ENCODE measurements at places on chromosomes 1 and 21.

DNA sequence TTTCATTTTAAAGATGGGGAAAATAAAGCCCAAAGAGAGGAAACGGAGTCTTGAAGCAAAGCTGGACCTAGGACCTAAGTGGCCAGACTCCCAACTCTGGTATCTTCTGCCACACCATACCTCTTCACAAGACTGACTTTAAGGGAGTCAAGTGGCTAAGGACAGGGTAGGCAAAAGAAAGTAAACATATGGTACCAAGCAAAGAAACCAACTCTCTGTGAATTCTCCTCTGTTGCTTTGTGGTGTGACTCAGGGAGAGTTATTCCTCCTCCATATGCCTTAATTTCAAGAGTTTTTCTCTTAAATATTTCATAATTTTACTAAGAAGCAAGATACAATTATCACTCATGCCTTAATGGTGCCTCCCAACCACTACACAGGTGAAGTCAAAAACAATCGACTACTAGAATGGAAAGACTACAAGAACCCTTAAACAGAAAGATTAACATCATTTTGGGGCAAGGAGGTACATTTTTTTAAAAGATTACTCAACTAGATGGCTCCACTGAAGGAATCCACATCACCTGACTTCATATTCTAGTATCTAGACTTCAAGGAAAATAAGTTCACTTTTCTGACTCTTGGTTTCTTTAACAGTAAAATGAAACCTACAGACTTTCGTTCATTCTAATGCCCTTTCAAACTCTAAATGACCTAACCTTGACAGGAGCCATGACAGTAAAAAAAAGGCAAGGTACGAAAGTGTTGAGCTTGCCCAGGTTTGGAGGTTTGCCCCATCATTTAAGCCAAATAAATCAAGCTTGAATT is 44.2 kb downstream of the LUZP1 start:
- no peak for DNase-seq

DNA sequence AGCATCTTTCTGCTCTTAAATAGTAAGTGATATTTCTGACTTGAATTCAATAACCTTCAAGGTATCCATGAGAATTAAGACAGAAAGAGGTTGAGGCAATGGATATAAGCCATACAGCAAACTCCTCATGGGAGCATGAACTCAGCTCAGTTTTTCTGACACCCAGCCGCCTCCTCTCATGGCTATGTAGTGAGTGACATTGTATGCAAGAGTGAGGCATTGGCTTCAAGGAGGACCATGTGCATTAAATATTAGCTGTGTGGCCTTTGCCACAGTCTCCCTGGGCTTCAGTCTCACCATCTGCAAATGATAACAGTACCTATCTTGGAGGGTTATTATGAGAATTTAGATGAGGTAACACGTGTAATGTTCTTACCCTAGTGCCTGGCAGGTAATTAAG is 23.4 kb downstream of the NIBAN1 start:
- DNase-seq, result no peak

DNA sequence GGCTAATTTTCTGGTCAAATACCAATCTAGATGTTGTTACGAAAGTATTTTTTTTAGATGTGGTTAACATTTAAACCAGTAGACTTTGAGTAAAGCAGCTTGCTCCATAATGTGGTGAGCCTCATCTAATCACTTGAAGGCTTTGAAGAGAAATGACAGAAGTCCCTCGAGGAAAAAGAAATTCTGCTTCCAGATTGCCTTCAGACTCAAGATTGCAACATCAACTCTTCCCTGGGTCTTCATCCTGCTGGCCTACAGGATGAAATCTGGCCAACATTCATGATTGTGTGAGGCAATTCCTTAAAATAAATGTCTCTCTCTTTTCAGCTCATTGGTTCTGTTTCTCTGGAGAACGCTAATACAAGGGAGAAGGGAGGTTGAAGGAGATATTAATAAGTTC is 32.5 kb upstream of the SSX2IP start:
- DNase-seq, result no peak

DNA sequence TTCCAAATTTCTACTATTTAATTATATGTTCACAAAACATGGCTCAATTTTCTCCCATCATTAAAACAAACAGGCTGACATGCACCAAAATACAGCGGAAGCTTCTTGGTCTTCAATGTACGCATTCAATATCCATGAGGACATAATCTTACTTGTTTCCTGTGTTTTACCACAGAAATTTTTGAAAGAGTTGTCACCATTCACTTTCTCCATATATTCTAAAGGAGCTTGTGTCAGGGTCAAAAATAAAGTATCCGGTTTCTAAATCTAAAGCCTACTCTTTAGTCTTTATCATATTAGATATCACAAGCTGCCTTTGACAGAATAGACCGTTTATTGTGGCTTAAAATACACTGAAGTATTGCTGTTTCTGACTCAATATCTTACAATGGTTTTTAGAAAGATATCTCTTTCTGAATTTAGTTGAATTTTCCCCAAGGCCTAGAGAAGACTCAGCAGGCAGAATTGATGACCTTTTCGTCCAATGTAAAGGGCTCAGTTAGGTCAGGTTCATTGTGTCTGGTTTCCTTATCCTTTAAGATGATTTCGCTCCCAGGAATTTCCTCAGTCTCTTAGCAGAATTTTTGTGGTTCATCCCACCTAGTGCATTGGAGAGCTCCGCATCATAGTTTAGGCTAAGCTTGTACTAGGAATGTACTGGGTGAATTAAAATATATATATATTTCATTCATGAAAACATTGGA is 717.2 kb downstream of the NCAM2 start:
- no peak for DNase-seq

GRCh38 chr1:25245809-25246599 is 1.2 kb downstream of the RSRP1 start:
- no peak for DNase-seq

DNA sequence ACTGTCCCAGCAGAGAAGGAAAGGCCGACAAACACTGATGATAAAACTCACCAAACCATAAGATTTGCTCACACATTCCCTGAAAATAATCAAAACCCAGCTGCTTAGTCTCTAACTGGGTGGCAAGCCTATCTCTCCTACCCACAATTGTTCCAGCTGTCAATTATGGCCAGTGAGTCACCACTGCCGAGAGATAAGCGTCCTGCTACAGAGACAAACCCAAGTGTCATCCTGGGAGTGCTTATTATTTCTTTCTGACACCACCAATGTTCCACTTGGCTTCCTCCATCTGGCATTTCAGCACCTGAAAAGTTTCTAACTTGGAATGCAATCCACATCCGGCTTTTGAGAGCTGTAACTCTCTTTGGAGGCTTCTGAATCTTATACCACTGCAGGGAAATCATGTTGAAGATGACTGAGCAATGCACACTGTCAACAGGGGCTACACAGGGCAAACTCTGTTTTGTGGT is 51.5 kb upstream of the VAV3 start:
- DNase-seq, result no peak

- no peak for DNase-seq
These were observed 8.6 kb downstream of the AVPR1B start for GRCh38 chr1:206108635-206109034.

DNA sequence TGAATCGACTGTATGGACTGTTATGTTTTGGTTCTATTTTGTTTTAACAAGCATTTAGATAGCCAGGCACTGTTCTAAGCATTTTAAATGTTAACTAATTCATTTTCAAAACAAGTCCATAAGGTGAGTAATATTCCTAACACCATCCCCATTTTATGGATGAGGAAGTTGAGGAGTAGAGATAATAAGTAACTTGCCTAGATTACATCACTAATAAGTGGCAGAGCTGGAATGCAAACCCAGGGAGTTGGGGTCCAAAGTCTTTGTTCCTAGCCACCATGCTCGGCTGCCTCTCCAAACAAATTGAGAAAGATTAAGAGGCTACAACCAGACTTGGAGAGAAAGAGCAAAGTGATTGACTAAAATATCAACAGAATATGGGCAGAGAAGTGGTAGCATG is 12.6 kb upstream of the LEPR start:
- no peak for DNase-seq

- no peak for DNase-seq
These were observed 5.3 kb downstream of the SYTL1 start for GRCh38 chr1:27346991-27347624.

- DNase-seq, result no peak
These were observed 982 bp upstream of the TRIM17 start for GRCh38 chr1:228417483-228418203.

DNA sequence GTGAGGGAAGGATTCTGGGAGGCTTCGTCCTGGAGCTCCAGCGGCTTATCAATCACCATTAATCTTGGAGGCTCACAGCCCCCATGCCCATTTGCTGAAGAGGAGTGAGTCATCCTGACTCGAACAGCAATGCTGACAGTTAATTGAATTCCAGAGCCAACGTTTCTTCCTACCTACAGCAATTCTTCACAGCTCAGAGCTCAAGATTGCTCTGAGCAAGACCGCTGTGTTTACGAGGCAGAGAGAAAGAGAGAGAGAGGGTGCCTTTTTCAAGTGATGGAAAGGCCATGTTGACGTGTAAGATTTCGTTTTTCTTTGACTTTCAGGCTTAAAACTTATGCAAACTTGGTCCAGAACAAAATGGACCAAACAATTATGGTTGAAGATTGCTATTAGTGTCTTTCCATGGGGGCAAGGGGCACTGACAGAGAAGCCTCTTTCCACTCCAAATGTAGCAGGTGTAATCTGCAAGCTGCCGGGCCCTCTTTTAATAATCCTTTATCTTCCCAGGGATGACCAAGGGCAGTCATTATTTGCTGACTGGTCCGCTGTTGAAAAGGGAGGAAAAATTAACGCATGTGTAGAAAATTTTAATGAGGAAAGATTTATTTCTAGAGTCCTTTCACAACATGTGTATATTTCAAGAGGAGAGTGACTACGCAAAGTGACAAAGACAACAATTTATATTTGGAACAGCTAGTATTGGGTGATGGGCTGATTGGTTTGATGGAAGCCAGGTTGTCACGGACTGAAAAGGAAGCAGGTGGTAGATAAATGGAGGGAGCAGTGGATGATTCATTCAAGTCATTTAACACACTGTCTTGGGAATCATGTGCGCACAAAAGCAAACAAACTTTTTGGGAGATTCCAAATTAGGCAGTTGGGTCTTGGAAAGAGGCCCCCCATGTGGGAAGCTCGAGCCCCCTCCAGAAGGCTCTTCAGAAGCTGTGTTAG is 136.1 kb upstream of the IRF2BP2 start:
- no peak for DNase-seq

DNA sequence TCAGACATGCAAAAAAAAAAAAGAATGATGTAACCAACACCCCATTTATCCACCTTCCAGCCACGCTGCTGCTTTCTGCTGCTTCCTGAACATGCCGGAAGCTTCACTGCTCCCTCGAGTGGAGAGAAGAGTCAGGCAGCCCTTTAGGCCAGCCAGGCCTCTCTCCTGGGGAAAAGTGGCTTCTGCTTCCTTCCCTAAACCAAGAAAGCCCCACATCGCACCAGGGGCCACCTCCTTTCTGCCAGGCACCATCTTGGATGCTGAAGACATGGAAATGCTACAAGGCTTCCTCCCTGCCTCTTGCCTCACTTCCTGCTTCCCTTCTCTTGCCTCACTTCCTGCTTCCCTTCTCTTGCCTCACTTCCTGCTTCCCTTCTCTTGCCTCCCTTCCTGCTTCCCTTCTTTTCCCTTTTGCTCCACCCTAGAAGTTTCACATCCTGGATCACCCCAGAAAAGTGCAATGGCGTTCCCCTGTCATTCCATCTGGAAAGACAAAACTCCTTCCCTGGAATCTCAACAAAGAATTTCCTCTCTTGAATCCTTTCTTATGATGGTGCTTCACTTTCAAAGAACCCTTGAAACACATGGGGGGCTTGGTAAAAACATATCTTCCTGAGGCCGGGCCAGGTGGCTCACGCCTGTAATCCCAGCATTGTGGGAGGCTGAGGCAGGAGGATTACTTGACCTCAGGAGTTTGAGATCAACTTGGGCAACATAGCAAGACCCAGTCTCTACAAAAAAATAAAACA is 18.7 kb downstream of the TNFRSF8 start:
- no peak for DNase-seq

GRCh38 chr1:197632651-197633050 is 142.6 kb downstream of the DENND1B start:
- DNase-seq, result no peak

DNA sequence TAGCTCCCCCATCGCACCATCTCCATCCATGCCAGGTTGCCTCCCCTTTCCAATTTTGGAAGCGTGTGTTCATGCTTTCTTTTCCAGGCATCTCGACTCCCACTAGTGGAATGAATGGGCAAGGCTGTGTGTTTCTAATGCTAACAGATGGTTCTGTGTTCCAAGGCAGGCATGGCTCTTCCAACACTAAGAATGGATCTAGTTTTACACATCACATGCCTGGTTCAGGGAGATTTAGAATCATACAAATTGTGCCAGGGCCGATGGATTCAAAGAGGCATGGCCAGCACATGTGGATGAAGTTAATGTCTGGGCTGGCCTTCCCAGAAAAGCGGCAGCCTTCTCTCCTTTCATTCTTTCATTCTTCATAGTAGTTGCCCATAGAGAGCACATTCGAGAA is 438.7 kb downstream of the PRDM2 start:
- no peak for DNase-seq

GRCh38 chr1:86757272-86757984 is 53.1 kb downstream of the SH3GLB1 start:
- DNase-seq, result no peak

GRCh38 chr21:32392299-32392879 is 423 bp downstream of the URB1 start:
- no peak for DNase-seq

- no peak for DNase-seq
These were observed 4.5 kb downstream of the PMVK start for GRCh38 chr1:154931940-154932487.

DNA sequence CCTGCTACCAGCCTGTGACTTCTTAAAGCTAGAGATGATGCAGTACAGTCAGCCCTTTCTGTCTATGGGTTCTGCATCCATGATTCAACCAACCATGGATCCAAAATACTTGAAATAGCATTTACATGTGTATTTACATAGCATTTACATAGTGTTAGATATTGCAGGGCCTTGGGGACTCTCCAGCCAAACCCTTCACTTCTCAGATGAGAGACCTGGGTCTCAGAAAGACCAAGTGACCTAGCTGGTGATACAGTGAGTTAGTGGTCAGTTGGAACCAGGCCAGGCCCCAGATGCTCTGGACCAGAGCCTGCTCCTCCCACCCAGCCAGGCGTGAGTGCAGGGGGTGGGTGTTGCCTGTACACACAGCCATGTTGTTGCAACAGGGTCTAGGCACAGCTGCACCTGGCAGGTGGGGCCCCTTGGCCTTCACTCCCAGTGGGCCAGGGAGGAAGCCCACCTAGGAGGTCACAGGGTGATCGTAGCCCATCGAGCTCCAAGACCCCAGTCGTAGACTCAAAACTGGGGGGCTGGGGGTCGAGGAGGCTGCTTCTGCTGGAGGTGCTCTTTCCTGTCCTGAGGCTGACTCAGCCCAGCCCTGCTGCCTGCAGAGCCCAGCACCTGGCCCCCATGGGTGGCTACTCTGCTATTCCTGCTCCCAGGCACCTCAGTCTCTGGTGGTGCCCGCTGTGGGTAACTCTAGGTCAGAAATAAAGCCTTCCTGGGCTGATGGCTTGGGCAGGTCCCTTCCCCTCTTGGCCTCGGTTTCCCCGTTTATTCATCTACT is 7.7 kb downstream of the TMEM61 start:
- DNase-seq, result no peak

Measured in stimulated activated CD4-positive, alpha-beta T cell treated with anti-CD3 and anti-CD28 coated beads, TNF-alpha, amount 100 ng/mL, for 1 hour (primary cell).